ENCODE measurements at places on chromosomes 3 and 15.

GRCh38 chr3:126360046-126360713 is 3.0 kb upstream of the KLF15 start:
- DNase-seq, result no peak

GRCh38 chr15:58562135-58562534 is 130.3 kb downstream of the LIPC start:
- DNase-seq, result no peak

GRCh38 chr15:98034731-98035130 is 74.2 kb downstream of the ARRDC4 start:
- DNase-seq, result no peak

DNA sequence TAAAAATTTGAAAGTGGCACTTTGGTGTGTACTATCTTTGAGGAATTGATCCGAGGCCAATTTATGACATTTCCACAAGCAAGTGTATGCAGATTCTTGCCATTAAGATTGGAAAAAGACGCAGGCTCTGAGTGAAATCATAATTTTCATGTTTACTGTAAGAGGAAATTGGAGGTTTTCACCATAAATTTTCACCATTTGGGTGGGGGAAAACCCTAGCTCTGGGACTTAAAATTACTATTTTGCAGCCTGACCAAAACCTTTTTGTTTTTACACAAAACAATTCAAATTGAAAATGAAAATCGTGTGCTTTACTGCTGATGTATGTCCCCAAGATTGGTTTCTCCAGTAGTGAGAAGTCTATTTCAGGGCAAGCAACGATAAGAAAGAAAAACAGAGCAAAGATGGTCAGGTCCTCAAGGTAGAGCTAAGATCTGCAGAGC is 282.6 kb downstream of the FOXP1 start:
- DNase-seq, result no peak

- no peak for DNase-seq
Observed at GRCh38 chr3:69462022-69462825, 76.3 kb upstream of the FRMD4B start.

GRCh38 chr15:90862964-90863778 is 5.2 kb upstream of the FURIN start:
- no peak for DNase-seq

DNA sequence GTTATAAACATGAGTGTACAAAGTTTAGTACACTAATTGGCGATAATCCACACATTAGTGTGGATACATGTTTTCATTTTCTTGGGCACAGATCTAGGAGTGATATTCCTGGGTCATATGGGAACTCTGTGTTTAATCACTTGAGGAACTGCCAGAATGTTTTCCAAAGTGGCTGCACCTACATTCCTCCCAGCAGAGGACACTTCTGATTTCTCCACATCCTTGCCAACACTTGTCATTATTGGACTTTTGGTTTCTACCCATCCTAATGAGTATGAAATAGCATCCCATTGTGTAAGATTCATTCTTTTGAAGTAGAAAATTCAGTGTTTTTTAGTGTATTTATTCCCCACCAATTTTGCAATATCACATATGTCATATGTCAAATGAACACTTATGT is 53.6 kb downstream of the CFAP92 start:
- DNase-seq, result no peak

DNA sequence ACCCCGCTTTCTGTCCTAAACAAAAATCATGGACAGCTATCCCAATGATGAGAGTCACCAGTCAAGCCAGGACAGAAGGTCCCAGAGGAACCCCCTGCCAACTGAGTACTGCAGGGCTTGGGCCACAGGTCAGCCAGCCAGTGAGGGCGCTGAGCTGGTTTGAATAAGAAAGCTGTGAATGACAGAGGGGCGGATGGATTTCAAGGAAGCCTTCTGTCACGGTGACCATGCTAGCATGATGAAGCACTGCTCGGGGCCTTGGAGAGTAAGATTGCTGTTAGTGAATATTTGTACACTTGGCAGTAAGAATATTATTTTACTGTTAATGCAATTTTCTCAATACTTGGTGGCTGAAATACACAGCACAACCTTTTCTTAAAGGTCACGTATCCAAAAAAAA is 734.0 kb upstream of the NR2F2 start:
- DNase-seq, result no peak

DNA sequence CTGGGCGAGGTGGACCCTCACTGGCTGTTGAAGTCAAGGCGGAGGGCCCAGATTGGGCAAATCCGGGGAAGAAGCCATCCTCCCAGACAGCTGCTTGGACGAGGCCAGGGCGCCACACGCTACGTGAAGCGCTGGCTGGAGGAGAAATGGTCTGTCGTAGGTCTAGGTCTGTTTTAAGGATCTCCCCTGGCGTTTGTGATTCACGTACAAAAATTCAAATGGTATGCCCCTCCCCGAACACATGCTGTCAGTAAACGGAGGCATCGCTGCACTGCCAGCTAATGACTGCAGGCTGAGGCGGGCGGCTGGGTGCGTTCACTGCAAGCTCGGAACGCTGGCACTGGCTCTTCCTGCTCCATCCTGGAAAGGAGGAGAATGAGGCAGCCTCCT is 69.9 kb downstream of the EPHB3 start:
- DNase-seq, result no peak

- no peak for DNase-seq
Observed at GRCh38 chr3:64152086-64152485, 73.2 kb downstream of the PRICKLE2 start.

DNA sequence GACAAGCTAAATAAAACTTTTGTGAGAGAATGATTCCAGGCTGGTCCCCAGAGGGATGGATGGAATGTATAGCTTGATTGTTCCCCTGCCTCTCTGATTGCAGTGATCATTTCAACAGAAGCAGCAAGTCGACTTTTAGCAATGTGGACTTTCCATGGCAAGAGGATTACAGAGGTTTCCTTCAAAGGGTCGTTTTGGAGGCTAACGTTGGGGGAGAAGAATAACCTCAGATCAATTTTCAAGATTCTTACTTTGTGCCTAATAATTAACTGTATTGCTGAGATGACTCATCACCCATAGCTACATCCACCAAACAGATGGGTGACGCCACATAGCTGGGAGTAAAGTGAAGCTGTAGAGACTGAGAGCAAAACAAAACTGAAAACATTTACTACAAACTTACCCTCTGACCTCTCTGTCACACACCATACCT is 79.9 kb downstream of the GTPBP8 start:
- DNase-seq, result no peak

DNA sequence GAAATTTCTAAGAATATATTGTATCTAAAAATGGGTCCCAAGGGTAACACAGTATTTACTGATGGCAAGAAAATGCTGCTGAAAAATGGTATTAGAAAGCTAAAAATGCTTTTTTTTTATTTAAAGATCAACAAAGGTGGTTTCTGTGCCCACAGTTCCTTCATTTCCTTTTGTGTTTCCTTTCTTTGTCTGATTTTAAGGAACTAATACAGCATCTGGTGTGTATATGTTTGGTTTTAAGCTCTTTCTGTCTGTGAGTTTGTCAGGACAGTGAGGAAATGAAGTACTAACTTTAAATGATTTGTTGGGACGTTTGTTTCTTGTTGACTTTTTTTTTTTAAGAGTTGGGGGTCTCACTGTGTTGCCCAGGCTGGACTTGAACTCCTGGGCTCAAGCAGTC is 38.2 kb downstream of the RASA2 start:
- no peak for DNase-seq

GRCh38 chr3:153192327-153192726 is 30.3 kb downstream of the RAP2B start:
- no peak for DNase-seq
